ENCODE measurements at places on chromosomes 6 and 20.

- no peak for DNase-seq
Measured at GRCh38 chr20:20428067-20428466, 60.2 kb downstream of the INSM1 start.

- DNase-seq: no peak
Measured at GRCh38 chr20:49597825-49598395, 30.0 kb upstream of the PTGIS start.

DNA sequence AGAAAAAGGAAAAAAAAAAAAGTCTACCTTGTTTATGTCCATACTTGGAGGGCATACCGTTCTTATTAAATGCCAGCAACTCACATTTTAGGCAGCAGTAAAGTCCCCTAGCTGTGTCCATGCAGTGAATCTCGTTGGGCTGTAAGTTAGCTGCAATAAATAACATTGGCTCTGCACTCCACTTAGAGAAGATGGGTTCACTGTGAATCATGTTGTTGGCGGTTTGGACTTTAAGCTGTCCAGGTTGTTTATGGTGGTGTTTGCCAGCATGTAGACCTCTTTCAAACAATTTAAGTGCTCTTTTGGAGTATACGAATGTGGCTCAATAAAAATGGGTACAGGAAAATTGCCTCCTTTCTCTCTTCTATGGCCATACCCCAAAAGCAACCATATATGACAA, 127.4 kb downstream of the ZNF217 start:
- no peak for DNase-seq

DNA sequence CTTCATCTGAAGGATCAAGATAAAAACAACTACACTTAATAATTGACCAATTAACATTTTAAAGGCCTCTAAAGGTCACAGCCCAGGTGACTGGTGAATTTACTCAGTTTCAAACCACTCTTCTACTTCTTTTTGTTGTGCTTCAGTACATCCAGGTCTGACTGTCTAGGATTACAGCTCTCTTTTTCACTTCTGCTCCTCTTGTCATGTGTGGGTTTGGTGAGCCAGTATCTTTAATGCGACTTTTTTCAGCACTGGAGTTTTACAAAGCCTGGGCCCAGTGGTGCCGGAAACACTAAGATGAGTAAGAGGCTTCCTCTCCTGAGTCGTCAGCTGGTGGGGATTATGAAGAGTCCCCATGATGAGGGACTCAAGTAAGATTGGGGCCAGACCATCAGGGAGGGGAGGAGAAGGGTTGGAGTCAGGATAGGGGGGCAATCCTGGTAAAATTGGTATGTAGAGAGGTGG, 27.0 kb downstream of the HECA start:
- peak; percentile 39 for DNase-seq

GRCh38 chr6:27667016-27667656, 194.2 kb upstream of the ZNF184 start:
- DNase-seq: no peak
